ENCODE measurements at places on chromosomes 12 and 14.
A peak's percentile ranks its signal among the peaks of the same experiment; 100 is the strongest.

DNA sequence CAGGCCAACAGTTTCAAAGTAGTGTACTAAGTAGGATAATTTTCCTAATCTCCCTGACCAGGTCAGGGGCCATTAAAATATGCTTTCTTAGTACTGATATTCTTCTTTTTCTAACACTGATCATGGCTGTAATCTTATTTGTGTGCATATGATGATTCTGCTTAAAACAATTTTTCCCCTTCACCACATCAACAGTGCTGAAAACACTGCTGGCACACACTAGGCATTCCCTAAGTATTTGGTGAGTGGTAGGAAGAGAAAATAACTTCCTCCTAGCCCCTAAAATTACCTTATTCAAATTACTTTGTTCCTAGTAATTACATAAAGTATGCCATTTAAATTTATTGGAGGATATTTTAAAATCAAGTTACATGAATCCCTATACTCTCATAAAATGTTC lies 49.9 kb upstream of the BBS10 start:
- DNase-seq = no peak

- no peak for DNase-seq
Observed at GRCh38 chr12:68924546-68924945, 8.4 kb downstream of the CPM start.

DNA sequence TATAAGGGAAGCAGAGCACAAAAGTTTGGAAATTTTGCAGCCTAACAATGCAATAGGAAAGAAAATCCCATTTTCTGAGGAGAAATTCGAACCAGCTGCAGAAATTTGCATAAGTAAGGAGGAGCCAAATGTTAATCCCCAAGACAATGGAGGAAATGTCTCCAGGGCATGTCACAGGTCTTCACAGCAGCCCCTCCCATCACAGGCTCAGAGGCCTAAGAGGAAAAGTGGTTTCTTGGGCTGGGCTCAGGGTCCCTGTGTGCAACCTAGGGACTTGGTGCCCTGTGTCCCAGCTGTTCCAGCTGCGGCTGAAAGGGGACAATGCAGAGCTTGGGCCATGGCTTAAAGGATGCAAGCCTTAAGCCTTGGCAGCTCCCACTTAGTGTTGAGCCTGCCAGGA lies 190.0 kb downstream of the MDGA2 start:
- DNase-seq = no peak

- DNase-seq = no peak
Observed at GRCh38 chr12:41897593-41897992, 247.1 kb downstream of the GXYLT1 start.

DNA sequence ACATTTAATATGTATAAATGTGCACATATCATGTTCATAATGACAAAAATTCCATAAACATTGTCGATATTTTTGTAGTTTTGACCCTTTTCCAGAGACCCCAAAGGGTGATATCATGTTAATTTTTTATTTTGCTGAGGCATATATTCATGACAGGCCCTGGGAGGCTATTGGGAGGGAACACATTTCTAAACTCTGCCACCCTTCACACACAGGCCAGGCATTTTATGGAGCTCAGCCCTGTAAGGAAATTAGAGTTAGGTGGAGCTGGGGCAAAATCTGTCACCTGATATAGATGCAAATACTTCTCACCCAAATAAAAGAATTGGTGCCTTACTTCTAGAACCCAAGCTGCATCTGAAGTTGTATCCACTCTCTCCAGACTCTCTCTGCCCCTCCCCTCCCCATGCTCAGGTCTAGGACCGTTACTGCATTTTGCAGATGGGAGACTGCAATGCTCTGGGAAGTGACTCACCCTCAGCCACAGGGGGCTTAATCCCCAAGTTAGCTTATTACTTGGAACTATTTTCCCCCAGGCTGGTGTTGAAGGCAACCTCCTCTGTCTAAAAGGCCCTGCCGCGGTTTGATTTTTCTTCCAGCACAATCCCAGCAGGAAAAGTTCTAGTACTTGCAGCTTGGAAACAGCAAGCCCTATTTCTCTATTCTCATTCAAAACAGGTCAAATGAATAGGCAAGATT lies 238.9 kb downstream of the EMP1 start:
- no peak for DNase-seq

DNA sequence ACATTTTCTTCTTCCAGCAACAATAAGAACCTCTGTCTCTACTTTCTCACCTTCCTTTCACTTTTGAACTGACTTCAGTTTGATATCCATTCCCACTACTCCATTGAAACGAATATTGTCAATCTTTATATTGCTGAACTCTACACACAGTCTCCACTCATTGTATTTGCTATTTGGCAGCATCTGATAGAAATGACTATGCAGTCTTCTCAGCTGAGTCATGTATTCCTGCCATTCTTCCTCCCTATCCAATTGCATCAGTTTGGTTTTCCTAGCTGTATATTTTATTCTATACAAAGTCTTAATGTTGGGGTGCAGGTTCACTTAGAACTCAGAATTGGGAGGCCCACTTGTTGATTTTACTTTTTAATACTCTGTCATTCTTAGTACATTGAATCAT lies 107.5 kb upstream of the CPNE8 start:
- DNase-seq = no peak

- DNase-seq = no peak
Observed at GRCh38 chr12:9344541-9344940, 136.3 kb upstream of the PZP start.

DNA sequence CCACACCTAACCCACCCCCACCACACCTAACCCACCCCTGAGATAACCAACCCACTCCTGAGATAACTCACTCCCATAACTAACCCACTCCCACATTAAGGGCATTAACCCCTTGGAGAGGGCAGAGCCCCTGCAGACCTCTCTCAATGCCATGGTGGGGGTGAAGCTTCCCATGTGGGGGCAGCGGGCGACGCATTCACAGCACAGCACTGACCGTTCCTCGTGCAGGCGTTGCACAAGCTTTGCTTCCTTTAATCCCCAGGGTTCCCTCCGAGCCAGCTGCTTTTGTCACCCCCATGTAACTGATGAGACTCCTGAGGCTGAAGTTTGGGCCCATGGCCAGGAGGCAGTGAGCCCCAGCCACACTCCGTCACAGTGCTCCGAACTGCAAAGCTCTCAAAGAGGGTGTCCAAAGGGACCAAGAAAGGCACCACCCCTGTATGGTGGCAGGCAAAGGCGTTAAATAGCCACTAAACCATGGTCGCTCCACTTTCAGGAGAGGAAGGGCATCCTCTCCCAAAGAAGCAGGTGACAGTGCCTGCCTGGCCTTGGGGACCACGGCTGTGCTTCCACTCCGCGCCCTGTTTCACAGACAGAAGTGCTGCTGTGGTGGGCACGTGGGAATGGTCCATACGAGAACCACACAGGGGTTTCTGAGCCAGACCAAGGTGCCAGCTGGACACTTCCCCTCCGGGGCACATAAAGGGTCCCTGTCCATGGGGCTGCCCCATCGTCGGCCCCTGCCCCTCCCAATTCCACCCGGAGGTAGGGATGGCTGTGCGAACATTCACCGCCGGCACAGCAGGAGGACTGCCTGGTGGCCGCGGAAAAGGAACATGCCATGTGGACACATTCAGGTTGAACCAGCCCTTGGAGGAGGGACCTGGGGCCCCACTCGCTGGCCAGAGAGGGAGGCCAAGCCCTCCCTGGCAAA lies 28.3 kb downstream of the GALNT9 start:
- no peak for DNase-seq

- DNase-seq = peak; percentile 90
Observed at GRCh38 chr12:111404362-111405148, 1.2 kb upstream of the SH2B3 start.

All from activated CD4-positive, alpha-beta T cell treated with anti-CD3 and anti-CD28 coated beads for 4 hours (primary cell).